Epithelial cell of prostate (primary cell): ENCODE measurements at places on chromosomes 1 and 21.

DNA sequence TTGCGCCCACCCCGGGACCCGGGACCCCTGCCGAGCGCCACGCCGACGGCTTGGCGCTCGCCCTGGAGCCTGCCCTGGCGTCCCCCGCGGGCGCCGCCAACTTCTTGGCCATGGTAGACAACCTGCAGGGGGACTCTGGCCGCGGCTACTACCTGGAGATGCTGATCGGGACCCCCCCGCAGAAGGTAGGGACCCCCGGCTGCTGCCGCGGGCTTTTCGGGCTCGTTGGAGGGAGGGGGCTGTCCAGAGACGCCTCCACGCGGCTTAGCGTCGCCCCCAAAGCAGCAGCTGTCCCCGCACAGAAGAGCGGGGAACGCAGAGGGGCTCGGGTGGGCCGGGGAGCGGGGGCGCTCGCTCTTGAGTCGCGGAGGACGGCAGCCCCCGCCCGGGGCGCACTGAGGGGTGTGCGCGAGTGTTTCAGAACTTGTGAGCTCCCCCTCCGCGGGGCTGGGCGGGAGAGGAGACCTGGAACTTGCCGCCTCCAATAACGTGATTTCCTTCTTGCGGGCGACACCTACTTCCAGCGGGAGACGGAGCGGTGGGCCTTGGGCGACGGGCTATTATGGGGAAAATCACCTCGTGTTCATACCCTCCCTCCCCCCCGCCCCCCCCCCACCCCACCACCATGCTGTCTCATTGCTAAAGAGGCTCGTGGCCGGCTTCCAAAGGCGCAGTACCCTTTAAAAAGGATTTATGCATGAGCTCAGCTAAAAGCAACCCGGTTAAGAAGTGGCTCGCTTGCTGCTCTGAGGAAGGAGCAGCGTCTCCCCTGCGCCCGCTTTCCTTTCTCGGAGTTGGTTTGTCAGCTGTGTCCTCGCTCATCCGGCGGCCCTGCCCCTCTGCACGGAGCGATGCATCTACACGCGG lies 664 bp downstream of the BACE2 start:
- no peak for DNase-seq

DNA sequence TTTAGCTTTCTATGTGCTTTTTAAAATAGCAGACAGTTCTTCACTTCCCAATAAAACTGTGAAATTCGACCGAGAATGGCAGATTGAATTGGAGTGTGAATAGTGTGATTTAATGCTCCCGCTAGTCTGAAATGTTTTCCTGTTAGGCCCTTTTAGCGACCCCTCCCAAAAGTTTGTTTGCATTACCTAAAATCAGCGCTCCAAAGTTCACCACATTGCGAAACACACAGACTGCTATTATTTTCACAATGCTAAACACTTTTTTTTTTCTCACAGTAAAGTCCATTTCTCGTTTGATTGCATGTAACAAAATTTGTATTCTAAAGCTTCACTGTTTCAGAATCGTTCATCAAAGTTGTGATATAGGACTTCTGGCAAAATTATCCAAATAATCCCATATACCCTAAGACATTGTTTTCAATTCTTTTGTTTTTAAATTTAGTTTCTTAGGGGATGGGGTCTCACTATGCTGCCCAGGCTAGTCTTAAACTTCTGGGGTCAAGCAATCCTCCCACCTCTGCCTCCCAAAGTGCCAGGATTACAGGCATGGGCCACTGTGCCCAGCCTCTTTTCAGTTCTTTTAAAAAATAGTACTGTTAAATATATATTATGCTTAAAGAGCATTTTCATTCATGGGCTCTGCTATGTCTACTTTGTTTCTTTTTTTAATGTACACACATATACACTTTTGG lies 76.5 kb upstream of the USH2A start:
- no peak for DNase-seq

DNA sequence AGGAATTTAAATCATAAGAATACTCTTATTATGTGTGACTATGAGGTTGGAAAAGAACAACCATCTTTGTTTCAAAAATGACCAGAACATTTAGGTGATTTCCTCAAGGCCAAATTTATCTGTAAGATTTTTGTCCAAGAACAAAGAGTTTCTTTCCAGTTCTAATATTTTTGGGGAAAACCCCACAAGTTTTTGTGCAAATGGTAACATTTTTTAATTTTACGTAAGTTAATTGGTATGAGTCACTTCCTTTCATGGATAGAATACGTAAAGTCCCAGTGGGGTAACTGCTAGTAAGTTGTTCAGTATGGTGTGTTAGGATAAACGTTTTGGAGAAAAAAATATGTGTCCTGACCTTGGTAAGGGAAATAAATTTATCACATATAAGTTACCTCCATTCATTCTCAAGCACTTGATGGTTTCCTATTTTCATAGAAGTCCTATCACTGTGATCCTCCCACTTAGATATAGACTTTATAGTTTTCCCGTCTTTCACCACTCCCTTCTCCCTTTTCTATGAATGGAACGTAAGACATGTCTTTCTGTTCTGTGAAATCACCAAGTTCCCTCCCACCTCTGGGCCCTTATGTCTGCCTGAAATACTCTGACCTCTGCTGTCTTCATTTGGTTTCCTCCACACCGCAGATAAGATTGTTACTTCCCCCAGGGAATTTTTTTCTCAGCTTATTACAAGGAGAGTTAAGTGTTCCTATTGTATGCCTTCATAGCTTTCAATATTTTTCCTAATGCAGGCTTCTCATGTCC lies 34.9 kb upstream of the TSNAX start:
- no peak for DNase-seq

DNA sequence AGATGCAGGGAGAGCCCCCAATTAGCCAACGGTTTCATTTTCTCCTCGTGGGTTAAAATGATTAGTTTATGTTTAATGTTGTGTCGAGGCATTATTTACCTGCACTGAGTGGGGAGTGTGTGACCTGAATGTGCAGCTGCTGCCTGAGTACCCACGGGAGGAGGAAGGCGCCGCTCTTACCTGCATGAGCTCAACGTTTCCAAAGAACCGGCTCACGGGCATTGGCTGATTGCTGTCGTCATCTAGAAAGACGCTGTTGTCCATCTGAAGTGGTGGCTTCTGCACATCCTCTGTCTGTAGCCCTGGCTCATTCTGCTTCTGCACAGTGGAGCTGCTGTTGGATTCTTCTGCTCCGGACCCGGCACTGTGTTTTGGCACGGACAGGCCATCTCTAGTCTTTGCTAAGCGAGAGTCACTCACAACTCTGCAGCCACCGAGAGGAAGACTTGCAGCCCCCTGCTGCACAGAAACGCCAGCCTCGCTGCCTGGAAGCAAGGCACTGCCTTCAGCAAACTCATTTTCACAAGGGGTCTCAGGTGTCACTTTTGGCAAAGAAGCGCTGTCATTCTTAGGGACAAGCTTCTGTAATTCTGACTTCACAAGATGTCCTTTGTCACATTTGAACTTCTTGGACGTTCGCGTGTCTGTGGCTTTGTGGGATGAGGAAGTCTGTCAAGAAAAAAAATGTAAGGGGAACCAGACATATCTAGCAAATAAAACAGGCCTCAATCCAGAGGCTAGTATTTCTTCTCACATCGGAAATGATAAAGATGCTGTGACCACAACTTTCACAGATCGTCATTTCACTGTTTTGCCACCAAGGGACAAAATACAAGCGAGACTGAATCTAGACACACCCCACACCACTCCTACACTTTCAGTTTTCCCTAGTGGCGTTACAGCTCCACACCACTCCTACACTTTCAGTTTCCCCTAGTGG lies 9.4 kb downstream of the C1orf174 start:
- DNase-seq: no peak

GRCh38 chr1:90714521-90714951 lies 2.6 kb downstream of the BARHL2 start:
- DNase-seq: no peak

DNA sequence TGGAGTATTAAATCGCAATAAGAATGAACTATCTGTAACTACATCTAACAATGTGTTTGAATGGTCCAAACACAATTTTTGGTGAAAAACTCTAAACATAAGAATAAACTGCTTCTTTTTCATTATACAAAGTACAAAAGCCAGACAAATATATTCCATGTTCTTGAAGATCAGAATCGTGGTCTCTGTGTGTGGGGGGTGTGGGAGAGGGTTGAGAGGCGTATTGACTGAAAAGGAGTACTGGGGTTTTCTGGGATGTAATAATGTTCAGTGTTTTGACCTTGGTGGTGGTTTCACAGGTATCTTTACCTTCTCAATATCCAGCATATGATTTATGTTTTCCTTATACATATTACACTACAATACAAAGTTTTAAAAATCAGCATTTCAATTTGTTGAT lies 764 bp upstream of the CFH start:
- no peak for DNase-seq

GRCh38 chr1:29383746-29384371 lies 147.5 kb downstream of the PTPRU start:
- DNase-seq: no peak

DNA sequence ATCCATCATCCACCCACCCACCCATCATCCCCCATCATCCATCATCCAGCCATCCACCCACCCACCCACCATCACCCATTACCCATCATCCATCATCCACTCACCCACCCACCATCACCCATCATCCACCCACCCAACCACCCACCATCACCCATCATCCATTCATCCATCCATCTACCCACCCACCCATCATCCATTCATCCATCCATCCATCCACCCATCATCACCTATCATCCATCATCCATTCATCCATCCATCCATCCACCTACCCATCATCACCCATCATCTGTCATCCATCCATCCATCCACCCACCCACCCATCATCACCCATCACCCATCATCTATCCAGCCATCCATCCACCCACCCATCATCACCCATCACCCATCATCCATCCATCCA lies 81.5 kb downstream of the ADARB1 start:
- DNase-seq: no peak

DNA sequence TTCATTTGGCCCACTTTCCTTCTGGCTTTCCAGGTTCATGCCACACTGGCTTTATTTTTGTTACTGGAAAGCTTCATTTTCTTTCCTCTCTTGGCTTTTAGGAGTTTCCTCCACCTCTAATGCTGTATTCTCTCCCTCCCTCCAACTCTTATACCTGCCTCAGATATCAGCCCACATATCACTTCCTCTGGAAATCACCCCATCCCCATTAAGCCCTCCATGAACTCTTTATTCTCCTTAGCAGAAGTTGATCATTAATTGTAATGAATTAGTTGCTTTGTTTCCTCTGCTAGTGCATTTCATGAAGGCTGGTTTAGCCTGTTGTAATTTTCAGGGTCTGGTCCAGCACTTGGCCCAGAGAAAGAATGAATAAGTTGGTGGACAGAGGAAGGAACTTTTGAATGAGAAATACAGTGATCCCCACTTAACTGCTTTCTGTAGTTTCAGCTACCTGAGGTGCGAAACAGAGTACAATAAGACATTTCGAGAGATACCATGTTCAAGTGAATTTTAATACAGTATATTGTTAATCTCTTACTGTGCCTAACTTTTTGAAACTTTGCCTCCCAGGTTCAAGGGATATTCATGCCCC lies 1.7 kb downstream of the SOAT1 start:
- DNase-seq: no peak

DNA sequence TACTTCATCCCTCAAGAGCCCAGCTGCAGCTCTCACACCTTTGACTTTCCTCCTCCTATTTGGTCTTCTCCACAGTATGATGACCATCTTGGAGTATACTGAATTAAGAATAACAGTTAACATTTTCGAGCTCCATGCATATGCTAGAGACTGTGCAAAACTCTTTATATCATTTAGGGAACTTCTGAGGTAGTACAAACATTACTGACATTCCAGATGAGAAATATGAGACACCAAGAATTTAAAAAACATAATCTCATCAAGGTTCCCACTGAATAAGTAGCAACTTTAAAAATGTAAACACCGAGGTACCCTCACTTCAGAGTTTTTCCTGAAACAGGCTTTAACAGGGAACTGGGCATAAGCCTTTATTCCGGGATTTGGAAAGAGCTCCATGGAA lies 22.7 kb downstream of the FMO3 start:
- DNase-seq: no peak

- no peak for DNase-seq
These were observed 159.5 kb upstream of the KAZN start for GRCh38 chr1:14439015-14439414.

DNA sequence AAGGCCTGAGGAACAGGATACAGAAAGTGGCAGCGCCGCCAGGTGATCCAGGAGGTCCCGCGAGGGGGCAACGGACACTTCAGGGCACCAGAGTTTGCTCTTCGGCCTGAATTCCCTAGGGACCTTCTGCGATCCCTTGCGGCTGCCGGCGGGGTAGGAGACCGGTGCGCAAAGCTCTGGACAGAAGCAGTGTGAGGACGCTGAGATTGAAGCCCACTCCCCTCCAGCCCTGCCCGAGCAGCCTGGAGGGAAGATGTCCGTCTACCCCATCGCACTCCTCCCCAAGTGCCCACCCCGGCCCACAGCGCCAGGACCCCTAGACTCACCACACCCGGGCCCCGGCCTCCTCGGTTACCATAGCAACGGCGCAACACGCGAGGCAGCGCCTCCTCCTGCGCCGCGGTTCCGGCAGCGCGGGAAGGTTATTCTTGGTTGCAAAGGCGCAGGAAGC lies at the start of gene ANKRD45:
ANKRD45 (minus strand) TSS at position 361 of the 451 bp plus-strand sequence. CDS start 10,433 bp downstream, outside the sequence.
- no peak for DNase-seq

GRCh38 chr1:13792419-13792818 lies 92.4 kb downstream of the PRDM2 start:
- DNase-seq: no peak

DNA sequence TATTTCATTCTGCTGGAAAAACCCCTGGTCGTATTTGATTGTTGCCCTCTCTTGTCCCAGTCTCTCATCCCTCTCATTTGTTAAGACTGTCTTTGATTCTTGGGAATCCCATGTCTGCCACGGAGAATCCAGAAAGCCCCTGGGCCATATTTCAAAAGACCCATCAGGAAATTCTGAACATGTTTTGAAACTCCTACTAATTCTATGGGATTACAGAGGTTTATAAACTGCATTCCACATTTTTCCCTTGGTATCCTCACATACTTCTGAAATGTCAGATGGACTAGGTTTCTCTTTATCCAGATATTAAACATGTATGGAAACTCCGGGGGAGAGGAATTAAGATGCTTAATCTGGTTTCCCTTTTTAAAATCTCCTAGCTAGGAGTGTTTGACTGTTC lies 80.0 kb downstream of the HUNK start:
- no peak for DNase-seq

- DNase-seq: no peak
These were observed 108.1 kb downstream of the MAP3K21 start for GRCh38 chr1:233435622-233436021.

DNA sequence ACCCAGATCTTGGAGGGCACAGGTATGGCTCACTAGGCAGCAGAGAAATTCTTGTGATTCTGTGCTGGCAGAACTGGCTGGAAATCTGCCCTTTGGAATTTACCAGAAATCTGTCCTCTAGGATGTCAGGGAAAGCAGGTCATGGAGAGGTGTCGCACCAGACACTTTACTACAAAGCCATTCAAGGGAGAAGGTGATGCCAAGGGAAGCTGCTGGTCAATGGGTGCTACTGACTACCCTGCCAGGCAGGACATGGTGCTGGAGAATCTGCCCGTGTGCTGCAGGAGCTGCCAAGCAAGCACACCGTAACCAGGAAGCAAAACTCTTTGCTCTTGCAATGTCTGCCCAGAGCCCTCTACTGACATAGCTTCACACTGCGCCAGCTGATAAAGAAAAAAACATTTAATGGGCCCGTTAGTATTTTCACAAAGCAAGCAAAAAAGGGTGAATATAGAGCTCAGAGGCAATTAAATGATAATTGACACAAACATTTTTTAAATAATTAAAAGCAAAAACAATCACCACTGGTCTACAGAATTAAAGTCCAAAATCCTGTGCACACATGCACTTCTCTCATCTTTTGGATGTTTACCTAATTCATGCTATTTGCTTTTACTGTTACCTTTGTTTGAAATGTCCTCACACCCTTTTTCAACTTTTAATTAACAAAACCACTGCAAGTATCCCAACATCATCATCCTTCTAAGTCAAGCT lies 7.2 kb upstream of the FBXO28 start:
- peak; percentile 24 for DNase-seq
